ENCODE measurements at places on chromosomes 12 and 14.

- DNase-seq, result no peak
Measured at GRCh38 chr12:79547735-79548609, 142.8 kb downstream of the PAWR start.

- DNase-seq, result no peak
Measured at GRCh38 chr14:64475585-64476273, 10.4 kb downstream of the AKAP5 start.

DNA sequence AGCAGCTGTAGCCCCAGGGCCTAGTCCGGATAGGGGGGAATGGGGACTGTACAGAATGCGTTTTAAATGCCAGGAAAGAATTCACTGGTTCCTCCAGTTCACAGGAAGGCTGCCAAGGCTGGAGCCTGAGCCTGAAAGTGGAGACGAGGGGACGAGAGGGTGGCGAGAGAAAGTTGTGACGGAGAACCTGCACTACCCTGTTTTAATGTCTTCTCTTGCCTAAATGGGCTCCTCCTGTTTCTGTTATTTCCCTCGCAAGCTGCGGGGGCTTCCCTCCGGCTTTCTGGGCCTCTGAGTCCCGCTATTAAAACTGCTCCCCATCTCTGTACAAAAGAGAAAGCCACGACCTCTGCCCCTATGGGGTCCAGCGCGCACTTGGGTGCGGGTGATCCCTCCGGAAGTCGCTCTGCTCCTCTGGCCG, 4.5 kb downstream of the C1QL4 start:
- no peak for DNase-seq

- no peak for DNase-seq
Measured at GRCh38 chr12:96121271-96121711, 72.9 kb upstream of the ELK3 start.

DNA sequence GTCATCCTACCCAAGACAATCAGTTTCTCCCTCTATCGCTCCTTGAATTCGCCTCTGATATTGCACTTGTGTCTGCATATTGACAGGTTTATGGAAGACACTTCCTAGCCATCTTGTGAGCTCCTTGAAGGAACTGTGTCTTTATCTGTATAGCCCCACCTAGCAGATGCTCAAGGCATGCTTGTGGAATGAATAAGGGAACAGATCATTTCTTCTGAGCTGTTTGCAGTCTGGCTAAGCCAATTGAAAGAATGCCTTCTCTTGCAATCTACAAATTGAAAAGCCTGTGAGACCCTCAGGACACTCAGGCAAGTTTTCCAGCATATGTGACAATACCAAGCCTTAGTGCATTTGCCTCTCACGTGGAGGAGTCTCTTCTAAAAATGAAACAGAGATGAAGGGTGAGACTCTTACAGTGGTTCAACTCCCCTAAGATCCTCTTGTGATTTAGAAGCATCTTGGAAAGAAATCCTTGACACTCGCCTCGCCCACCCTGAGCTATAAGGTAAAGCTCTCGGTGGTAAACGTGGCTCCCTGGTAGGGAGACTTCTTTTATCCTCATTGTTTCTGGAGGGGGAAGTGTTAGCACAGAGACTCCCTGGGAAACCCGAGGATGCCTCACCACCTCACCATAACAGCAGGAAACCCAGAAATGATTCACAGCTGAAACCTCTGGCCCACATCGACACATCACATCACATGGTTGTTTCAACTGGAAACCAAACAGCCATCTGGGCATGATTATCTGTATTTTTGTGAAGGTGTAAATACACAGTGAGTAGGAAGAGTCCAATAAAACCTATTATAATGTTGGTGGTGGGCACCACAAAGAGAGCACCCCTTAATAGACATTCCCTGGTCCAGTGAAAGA, 112.3 kb upstream of the BCL2L14 start:
- DNase-seq, result peak; percentile 54

GRCh38 chr12:21775133-21775820, 771 bp upstream of the KCNJ8 start:
- DNase-seq, result no peak

- DNase-seq, result no peak
Measured at GRCh38 chr14:56129933-56130332, 11.7 kb downstream of the PELI2 start.

GRCh38 chr14:79337761-79338160, 873.5 kb downstream of the DIO2 start:
- DNase-seq, result no peak

DNA sequence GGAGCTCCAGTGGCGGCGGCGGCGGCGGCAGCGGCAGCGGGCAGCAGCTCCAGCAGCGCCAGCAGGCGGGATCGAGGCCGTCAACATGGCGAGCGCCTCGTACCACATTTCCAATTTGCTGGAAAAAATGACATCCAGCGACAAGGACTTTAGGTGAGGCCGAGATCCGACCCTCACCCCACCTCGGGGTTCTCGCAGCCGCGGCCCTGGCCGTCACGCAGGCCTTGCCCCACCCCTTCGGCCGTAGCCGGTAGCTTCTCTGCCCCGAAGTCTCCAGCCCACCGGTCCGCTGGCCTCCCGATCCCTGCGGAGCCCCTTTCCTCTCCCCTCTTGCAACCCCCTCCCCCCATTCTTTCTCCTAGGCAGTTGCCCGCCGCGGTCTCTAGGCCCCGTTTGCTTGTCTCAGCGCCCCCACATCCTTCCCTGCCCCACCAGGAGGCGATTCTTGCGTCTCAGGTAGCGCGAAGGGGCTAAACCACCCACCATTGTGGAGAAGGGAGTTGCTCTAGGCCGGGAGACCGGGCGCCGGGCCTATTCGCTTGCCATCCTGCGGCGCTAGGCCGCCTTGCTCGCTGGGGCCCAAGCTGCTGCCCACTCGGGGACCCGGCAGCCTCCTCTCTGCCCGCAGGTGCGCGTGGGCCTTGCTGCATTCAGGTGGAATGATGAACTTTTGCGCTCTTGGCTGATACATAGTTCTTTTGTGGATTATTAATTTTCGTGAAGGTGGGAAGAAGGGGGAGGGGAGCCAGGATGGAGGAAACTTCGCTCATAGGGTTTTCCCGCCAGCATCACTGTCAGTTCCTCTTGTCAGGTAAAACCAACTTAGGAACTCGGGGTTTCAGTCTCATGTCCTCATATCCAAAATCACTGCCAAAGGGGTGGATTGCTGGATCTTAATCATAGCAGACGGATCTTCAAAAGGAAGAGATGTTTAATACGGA, 745 bp downstream of the CAND1 start:
- DNase-seq, result peak; percentile 36

DNA sequence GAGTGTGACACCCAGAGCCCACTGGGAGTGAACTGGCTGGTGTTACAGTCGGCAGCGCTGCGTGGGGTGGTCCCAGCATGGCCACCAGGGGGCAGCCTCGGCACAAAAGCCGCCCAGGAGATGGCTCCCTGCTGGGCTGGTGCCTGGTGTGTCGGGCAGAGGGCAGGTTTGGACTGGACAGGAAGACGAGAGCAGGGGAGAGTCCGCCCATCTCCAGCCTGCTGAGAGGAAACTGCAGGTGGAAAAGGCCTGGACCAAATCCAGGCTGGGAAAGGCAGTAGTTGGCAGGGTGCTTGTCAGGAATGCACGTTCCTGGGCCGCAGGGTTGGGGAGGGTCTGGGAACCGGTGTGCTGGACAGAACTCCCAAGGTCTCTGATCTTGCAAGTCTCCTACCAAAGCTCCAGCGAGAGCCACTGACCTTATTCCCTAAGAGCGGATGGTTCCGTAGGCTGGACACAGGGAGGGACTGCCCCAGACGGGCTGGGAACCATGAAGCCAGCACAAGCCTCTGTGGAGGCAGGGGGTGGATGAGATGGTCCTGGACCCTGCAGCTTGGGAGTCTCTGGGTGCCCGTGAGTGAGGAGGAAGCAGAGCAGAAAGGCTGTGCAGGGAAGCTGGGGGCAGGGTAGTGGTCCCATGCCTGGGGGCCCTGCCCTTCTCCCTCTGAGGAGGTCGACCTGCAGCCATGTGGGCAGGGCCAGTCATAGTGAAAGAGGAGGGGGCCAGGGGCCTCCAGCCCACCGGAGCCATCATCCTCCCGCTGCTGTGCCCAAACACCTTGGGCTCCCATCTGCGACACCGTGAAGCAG, 1.8 kb downstream of the AHNAK2 start:
- peak; percentile 81 for DNase-seq

DNA sequence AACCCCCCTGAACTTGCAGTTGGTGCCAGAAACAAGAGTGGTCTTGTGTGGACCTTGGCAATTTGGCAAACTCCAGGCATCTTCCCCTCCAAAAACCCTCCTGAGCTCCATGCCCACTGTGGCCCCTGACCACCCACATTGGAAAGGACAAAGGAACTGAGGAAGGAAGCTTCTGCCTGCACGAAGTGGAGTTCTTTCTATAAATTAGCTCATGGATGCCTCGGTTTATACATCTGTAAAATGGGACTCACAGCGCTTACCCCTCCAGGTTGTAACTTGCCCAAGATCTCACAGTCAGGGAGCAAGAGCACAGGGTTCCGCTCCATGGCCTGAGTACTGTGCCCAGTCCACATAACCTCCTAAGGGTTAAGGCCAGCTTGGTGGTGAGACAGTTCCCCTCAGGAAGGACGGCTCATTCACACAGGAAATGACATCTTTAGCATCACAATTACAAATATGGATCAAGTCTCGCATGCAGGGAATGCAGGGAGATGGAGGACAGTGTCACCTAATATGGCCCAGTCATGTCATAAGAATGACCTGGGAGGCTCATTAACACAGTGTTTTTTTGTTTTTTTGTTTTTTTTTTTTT, 66.6 kb downstream of the CLMN start:
- DNase-seq, result no peak

- peak; percentile 60 for DNase-seq
Measured at GRCh38 chr12:57005980-57006808, at the start of gene ZBTB39. Gene ZBTB39 (minus strand): TSS chr12:57006546. CDS start chr12:57004917, 1,629 bp downstream.

- DNase-seq, result no peak
Measured at GRCh38 chr14:74980398-74980730, 22.4 kb upstream of the EIF2B2 start.

DNA sequence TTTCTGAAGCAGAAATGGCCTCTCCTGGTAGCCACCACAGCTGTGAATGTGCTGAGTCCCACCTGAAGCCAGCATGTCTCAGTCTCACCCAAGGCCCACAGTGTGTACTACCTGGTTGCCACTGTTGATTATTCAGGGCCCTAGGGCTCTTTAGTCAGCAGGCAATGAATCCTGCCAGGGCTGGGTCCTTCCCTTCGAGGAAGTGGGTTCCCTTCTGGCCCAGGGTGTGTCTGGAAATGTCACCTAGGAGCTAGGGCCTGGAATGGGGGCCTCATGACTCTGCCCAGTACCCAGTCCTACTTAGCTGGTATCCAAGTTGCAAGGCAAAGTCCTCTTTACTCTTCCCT, 207.4 kb downstream of the SYNE2 start:
- no peak for DNase-seq

DNA sequence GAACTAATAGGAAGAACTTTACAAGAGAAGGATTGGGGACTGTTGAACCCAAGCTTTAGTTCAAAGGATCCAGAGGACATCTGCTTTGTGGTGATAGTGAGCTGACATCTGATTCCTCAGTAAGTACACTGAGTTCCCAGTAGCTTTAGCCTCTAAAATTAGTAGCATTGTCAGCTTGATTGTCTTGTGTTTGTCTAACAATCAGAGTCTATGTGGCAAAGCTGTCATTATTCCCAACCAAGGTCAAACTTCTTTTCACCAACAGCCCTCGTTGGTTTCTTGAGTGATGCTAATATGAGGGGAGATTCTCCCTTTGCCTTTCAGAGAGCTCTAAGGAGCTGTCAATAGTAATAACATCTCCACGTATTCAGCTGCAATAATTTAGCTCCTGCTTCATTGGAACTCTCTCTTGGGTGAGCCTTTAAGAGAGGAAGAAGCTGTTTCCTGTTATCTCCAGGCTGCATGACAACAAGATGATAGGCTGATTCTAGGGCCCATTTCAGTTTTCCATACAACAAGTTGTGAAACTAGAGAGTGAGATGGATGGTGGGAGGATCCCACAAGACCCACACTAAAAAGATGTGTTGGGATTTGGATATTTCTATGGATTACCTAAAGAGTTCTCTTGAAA, 46.7 kb downstream of the TGFB3 start:
- DNase-seq, result no peak

DNA sequence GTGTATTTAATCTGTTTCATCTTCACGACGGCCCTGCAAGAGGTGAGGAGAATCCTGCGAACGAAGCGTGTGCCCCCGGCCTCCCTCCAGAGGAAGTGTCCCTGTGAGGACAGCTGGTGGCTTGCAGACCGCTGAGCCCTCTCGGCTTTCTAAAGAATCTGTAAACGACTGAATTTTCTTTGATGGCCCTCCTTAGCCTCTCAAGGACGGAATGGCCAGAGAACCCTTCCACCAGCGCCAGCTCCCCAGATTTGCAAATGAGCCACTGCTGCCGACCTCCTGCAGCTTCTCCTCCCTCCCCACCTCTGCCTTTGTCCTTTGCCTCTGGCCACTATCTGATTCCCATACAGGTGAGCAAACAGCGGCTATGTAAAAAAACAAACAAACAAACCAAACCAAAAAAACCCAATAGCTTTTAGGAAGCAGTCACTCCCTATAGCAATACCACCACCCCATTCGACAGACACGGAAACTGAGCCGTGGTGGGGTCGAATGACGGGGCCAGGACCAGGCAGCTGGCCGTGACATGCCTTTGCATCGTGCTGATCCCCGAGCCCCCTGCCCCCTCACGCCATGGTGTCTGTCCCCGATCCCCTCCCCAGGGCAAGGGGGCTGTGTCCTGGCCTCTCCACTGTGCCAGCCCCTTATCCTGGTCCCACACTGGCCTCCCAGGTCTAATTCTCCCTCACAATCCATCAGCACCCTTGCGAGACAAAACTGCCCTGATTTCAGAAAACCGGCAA, 23.6 kb downstream of the RFLNA start:
- DNase-seq, result no peak

- no peak for DNase-seq
Measured at GRCh38 chr12:122882908-122883558, 12.9 kb downstream of the VPS37B start.

DNA sequence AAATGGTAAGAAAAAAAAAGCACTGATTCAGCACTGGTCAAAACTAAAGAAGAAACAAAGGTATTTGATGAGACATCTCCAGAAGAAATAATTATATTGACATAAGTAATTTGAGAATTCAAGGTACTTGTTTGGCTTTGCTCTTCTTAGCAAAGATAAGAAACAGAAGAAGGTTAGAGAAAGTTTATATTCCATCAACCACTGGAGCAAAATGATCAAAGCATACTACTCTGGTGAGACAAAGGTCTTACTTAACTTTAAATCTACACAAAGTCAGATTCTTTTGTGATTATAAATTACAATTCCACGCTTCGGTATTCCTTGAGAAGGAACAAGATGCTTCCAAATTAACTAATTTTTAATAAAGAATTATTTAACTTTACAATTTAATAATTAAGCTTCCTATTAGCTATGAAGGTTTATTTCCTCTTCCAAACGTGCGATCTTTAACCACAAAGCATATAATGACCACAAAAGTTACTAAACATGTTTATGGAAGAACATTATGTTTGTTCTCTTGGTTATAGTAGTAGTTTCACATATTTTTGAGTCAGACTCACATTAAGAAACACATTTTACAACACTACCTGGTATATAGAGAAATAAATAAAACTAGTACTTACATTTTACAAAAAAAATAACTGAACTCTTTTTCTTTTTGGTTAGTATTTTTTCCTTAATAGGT, 53.4 kb downstream of the METTL25 start:
- DNase-seq, result no peak

- DNase-seq, result no peak
Measured at GRCh38 chr12:97713270-97713669, 250.7 kb downstream of the RMST start.

- no peak for DNase-seq
Measured at GRCh38 chr12:18422871-18423270, 161.6 kb downstream of the PIK3C2G start.
